ENCODE measurements at places on chromosomes 2 and 18.

DNA sequence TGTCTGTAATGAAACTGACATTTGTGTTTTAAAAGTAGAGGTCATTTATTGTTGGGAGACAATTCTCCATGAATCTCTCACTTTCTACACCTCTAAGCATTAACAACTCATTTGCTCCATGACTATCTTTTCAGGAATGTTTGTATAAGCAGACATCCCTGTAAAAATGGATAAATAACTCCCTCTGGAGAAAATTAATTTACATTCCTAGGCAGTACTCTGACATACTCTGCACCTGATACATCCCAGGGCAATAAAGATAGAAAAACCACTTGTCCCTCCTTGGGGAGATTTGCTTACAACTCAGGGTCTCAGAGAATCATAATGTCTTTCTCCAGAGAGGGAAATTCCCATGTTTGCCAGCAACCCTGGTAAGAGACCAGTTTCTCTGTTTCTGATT, 1037.7 kb upstream of the SLC39A10 start:
- no peak for DNase-seq

DNA sequence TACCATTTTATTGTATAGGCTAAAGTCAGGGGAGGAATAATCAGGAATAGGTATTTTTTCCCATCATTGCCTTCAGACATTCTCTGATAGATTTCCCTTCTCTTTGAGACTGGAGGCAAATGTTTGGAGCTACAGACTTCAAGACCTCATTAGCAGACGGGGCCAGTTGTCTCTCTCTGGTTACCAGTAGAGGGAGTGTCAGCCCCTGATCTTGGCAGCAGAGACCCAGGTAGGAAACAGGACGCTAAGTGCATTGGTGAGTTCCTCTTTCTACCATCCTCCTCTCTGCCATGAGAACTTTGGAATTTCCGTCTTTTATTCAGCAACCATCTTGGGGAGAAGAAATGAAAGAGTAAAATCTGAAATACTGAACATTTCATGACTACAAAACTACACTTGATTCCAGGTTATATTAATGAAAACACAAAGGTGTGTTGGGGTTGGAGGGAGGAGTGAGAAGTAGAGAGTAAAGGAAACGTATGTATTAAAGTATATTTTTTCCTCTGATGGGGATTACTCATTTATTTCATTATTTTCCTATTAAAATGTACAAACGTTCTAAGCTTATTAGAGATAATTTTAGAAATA, 186.2 kb upstream of the GCFC2 start:
- DNase-seq = peak; percentile 3

- no peak for DNase-seq
Observed at GRCh38 chr18:76465630-76466409, 29.2 kb downstream of the ZNF516 start.

DNA sequence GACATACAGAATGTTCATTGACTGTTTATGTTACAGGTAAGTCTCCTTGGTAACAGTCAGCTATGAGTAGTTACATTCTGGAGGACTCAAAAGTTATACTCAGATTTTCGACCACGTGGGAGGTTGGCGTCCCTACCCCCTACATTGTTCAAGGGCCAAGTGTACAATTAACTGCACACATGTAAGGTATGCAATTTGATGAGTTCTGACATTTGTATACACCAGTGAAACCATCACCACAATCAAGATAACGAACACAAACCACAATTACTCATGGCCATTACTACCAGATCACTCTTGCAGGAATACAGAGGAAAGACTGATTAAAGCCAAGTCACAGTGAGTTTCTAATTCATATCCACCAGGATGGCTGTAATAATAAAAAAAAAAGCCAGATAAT, 39.6 kb upstream of the LDLRAD4 start:
- DNase-seq = no peak

- DNase-seq = no peak
Observed at GRCh38 chr2:226836548-226836885, 663 bp downstream of the RHBDD1 start.

DNA sequence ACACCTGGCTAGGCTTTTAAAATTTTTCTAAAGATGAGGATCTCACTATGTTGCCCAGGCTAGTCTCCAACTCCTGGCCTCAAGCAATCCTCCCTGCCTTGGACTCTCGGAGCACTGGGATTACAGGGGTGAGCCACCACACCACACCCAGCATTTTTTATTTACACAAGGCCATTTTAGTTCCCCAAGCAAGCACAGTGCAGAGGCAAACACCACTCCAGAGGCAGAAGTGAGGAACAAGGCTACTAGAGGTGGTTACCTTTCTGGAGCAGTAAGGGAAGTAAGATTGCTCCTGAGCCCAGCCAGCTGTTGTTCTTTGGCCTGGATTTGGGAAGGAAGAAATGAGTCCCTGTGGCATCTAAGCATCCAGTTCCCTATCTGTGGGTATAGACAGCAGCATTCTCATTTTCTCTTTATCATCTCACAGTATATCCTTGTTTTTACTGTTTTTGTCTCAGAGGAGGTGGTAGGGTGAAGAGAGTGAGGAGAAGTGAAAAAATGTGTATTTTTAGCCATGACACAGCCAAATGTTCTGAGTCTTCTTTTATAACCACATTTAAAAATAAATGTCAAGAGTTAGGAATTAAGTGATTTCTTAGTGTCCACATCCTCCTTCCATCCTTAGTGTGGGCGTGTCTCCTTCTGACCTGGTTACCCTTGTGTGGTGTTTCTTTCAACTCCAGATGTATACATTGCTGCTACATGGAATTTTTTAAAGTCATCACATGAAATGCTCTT, 10.5 kb upstream of the TTC39C start:
- DNase-seq = no peak

DNA sequence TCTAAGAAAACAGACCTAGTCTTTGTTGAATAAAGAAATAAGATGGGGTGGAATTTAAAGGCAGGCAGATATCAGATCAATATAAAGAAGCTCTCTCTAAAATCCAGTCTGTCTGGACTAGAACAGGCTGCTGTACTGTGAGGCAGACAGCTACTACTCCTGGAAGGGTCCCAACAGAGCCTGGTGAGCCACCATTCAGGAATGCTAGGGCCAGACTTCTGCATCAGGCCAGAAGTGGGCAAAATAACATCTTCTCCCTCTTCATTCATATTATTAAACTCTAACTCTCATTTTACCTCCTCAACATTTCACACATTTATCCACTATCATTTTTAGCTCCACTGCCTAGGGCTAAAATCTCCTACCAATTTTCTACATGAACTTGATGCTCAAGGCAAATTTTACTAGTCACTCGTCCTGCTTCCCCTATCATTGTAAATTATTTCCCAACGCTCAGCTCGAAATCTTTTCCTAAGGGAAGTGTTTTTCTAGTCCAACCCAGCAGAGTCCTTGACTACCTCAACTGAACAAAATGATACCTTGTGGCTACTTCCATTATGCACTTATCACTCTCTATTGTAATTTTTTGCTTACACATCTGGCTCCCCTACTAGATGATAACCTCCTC, 45.2 kb upstream of the GLS start:
- no peak for DNase-seq

- DNase-seq = no peak
Observed at GRCh38 chr2:95270541-95271081, 3.6 kb upstream of the PROM2 start.

GRCh38 chr18:9356976-9357375, 22.4 kb downstream of the TWSG1 start:
- no peak for DNase-seq

DNA sequence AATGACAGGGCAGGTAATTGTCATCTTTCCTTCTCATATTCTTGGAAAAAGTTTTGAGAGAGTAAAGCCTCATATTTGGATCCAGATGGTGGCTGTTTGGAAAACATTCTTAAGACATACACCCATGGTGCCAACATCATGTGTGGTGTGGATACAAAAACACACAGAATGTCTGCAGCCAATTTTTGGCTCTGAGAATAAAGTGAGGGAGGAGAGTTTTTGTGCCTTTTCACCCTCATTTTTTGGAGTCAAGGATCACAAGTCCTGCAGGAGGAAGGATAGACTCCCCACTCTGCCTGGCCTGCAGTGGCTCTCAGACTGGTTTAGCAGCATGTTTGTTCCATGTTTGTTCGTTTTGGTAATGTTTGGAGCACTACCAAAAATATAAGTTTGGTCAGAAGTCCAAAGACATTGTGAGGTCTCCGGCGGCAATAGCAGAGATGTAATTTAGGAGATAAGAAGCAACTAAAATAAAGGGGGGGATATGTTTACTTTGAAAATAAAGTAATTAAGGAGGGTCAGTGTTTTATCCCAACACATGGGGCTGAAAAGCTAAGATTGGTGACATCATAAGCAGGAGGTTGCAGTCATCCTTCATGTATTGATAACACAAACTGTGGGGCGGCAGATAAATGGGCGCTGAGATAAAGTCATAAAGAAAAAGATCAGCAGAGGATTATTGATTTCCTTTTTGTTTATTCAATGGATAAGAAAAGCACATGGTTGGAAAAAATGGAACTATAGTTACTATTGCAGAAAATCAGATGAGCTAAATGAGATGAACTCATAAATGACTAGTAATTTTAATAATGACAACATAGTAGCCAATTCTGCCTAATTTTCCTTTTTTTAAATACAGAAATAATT, 655 bp downstream of the NOSTRIN start:
- DNase-seq = no peak

DNA sequence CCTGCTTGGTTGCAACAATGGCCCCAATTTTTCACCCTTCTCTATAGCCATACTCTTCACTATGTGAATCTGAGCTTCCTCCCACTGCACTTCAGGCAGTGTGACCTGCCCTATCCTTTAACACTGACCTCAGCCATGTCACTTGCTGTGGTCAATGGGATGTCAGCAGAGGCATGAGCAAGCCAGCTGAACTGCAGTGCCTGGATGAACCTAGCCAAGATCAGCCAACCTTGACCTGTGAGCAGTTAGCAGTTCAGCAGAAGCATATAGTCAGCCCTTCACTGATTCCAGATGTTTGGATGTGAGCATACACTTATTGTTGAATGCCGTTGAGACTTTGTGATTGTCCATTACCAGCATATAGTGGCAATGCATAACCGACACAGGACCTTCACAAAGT, 63.4 kb upstream of the BOD1L2 start:
- DNase-seq = no peak

GRCh38 chr2:218638372-218638771, 21.1 kb downstream of the ZNF142 start:
- no peak for DNase-seq

GRCh38 chr2:134325696-134326095, 71.8 kb downstream of the MGAT5 start:
- no peak for DNase-seq

DNA sequence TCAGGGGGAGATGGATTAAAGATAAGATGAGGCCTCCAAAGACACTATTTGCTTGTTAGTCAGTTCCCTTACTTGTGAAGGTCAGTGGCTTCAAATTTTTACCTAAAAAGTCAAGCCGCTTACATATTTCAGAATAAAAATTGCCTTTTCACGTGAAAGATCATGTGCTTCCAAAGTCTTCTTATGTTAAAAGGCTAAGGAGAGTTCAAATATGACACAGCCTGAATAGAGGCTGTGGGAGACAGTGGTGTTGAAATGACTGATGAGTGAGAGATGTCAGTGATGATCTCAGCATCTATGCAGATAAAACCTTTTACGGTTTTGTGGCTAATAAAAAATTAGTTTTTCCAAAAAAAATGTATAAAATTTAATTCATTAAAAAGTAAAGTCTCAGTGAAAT, 40.5 kb downstream of the UPP2 start:
- no peak for DNase-seq

GRCh38 chr2:44771522-44771921, 170.0 kb upstream of the SIX3 start:
- no peak for DNase-seq

GRCh38 chr2:45009303-45009927, at the start of gene SIX2:
Gene SIX2 (minus strand): TSS chr2:45009452. CDS start chr2:45009110, 342 bp downstream.
- peak; percentile 97 for DNase-seq

- no peak for DNase-seq
Observed at GRCh38 chr2:204665207-204665606, 119.9 kb downstream of the PARD3B start.

DNA sequence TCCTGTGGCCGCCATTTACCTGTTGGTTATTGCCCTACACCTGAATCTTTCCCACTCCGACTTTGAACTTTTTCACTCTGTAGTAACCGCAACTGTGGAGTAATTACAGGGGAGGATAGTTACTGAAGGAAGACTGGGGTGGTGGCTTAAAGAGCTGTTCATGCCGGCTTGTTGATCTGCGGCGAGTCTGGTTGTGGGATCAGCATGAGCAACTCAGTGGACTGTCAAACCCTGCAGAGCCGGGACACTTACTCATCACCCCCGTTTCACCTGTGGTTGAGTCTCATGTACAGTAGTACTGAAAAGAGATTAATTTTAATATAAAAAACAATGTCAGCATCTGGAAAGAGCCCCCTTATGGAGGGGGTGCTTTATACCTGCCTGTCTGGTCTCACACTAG, 2.1 kb downstream of the ASB1 start:
- no peak for DNase-seq

GRCh38 chr2:196442211-196442610, 197.3 kb upstream of the CCDC150 start:
- DNase-seq = no peak

DNA sequence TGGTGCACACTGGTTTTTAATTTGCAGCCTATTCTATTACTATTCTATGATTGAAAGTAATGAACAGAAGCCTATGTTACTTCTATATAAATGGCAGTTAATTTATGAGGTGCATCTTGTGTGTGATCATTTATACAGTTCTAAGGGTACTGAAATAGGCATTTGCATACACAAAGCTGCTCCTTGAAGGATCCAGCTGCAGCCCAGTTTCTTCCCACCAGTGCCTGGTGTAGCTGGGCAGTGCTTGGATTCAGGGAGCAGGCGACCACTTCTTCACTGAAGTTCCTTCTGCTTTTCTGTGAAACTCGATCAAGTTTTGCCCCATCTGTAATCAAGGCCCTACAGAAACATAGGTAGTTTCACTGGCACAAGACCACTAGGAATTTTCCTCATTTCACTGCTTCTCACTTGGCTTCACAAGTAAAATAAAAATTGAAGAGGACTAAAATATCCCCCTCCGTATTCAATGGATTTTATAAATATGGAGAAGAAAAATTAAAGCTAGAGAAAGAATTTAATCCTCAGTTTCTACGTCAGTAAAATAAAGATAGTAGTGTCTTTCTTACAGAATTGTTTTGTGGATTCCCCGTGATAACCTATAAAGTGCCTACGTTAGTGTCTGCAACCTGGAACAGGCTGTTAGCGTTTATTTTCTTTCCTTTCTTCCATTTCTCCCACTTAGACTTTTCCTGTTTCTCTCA, 1.7 kb upstream of the LPIN2 start:
- DNase-seq = no peak

GRCh38 chr2:238404406-238405216, 22.1 kb upstream of the ASB1 start:
- DNase-seq = peak; percentile 69

DNA sequence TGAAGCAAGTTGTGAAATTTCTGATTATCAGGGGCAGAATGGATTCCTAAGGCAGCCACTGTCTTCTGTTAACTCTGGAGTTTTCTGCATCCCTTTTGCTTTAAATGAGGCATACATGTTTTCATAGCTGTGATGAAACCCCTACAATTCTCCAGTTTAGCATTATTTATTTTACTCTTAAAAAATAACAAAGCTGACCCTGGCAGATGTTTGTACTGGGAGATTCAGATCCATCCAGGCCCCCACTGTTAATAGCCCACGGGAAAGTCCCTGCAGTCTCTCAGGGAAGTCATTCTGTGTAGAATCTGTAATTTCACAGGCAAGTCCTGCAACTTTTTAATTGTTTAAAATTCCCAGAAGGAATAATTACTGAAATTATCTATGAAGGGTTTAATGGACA, 353 bp upstream of the SULT1C4 start:
- no peak for DNase-seq

- DNase-seq = no peak
Observed at GRCh38 chr2:7685342-7686015, 768.3 kb downstream of the RNF144A start.
